Stimulated activated CD8-positive, alpha-beta memory T cell treated with anti-CD3 and anti-CD28 coated beads, Interleukin-2, amount 100 ng/mL, for 48 hours (primary cell): ENCODE measurements at places on chromosomes 5 and 9.

GRCh38 chr5:45697201-45697600, 1.0 kb upstream of the HCN1 start:
- DNase-seq: no peak

GRCh38 chr5:154478224-154478565, at the start of gene HAND1:
Gene HAND1, minus strand, starts transcription at chr5:154478227. Its CDS starts 219 bp downstream, at chr5:154478008.
- no peak for DNase-seq

DNA sequence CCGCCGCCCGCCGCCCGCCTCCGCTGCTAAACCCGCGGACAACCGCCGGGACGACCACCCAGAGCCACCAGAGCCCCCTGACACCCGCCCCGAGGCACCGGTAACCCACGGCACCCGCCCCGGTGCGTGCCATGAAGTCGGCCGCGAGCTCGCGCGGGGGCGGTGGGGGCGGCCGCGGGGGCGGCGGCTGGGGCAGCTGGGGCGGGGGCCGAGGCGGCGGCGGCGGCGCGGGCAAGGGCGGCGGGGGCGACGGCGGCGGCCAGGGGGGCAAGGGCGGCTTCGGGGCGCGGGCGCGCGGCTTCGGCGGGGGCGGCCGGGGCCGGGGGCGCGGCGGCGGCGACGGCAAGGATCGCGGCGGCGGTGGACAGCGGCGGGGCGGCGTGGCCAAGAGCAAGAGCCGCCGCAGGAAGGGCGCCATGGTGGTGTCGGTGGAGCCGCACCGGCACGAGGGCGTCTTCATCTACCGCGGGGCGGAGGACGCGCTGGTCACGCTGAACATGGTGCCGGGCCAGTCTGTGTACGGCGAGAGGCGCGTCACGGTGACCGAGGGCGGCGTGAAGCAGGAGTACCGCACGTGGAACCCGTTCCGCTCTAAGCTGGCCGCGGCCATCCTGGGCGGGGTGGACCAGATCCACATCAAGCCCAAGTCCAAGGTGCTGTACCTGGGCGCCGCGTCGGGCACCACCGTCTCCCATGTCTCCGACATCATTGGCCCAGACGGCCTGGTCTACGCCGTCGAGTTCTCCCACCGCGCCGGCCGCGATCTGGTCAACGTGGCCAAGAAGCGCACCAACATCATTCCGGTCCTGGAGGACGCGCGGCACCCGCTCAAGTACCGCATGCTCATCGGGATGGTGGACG, 499 bp downstream of the FBLL1 start:
- DNase-seq: no peak

DNA sequence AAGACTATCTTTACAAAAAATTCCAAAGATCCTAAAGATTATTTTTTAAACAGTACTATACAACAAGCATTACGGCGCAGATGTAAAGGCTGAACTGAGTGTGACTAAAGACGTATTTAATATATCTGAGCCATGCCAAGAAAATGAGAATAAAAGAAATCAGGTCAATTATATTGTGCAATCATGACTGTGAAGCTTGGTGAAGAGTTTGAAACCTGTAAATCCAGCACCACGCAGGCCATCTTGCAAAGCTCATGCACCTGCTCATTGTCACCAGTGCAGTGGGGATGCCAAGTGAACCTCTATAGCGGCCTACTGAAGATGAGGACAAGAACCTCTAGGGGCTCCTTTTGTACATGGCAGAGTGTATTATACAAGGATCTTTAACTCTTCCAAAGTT, 89.0 kb downstream of the ANKH start:
- no peak for DNase-seq

GRCh38 chr5:57157666-57158065, 16.2 kb upstream of the GPBP1 start:
- DNase-seq: no peak

DNA sequence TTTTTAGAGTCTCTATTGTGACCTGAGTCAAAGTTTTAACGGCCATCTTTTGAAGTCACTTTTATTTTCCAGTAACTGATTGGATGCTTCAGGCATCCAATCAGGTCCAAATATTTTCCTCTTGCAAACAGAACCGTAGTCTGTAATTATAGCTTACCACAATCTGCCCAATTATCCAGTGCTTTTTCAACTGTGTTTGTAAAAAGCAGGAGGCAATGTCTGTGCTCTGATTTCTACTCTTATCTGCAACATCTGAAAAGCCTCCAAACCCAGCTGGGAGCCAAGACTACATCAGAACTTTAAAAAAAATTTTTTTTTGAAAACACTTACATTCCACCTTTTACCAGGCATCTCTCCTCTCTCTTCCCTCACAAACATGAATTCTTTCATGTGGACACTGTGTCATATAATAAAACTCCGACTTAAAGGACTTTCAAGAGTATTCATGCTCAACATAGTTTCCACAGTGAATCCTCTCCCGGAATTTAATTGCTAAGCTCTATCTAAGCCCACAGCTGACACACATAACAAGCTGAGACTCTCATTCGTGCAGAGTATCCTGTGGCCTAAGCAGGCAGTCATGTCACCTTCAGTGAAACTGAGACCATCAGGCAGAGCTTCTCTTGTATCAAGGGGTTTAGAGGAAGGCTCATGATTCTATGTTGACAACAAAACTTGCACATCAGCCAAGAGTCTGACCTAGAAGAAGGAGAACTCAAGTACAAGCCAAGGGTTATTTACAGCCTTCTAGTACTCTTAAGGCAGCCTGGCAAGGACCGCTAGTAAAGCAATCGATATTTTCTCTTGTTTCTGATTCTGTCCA, 272.7 kb downstream of the TLE1 start:
- DNase-seq: no peak

- no peak for DNase-seq
These were observed 51.3 kb downstream of the LHFPL2 start for GRCh38 chr5:78597068-78597973.

- no peak for DNase-seq
These were observed 14.1 kb downstream of the SNX2 start for GRCh38 chr5:122788996-122789395.

- no peak for DNase-seq
These were observed 32.1 kb downstream of the PRKACG start for GRCh38 chr9:68981789-68982188.
